ENCODE measurements at places on chromosomes 16 and 17.

- DNase-seq = peak; percentile 63
Observed at GRCh38 chr17:17412326-17412725, 64.5 kb upstream of the MED9 start.

- DNase-seq = no peak
Observed at GRCh38 chr16:2749936-2750335, 2.5 kb upstream of the SRRM2 start.

GRCh38 chr17:44220213-44221083 lies 973 bp upstream of the UBTF start:
- DNase-seq = peak; percentile 46

- peak; percentile 1 for DNase-seq
Observed at GRCh38 chr17:26792486-26792885, 501.4 kb upstream of the WSB1 start.

DNA sequence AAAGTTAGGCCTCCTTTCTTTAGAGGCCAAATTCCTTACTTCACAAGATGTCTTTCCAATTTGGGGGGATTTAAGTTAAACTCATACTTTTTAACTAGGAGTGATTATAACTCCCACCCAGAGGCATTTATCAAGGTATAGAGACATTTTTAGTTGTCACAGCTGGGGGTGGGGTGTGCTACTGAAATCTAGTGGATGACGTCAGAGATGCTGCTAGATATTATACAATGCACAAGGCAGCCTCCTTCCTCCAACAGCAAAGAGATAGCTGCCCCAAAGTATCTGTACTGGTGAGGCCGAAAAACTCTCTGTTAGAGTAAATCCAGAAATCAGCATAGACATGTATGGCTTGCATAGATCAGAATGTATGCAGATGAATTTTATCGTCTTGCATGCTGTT lies 324.0 kb downstream of the HS3ST4 start:
- no peak for DNase-seq

- DNase-seq = no peak
Observed at GRCh38 chr16:19649980-19650379, 68.0 kb downstream of the KNOP1 start.

DNA sequence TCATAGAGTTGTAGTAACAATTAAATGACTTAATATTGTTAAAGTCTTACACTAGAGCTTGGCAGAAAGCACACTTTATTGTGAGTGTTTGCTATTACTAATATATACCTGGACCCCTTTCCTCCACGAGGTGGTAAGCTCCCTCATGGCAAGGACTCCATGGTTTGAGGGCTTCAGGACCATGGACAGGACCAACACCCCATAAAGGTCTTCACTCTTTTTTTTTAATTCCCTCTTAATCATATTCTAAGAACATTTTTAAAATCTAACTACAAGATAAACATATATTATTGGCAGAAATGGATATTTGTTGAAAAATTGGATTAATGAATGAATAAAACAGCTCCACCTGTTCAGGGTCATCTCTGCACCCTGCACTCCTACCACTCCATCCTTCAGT lies 154.5 kb downstream of the CBLN1 start:
- DNase-seq = no peak

DNA sequence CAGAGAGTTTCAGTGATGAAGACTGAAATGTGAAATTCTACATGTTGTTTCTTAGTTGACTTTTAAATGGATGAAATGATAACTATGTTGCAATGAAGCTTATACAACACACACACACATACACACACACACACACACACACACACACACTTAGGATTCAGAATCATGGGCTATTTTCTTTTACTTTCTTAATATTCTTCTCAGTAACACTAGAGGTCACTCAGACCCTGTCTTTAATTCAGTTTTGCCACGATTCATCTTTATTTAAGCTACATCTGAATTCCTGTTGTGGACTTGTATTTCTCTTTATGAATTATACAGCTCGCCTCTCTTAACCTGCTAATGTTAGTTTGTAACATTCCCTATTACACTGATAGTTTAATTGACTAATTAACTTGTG lies 109.6 kb upstream of the GOT2 start:
- no peak for DNase-seq

DNA sequence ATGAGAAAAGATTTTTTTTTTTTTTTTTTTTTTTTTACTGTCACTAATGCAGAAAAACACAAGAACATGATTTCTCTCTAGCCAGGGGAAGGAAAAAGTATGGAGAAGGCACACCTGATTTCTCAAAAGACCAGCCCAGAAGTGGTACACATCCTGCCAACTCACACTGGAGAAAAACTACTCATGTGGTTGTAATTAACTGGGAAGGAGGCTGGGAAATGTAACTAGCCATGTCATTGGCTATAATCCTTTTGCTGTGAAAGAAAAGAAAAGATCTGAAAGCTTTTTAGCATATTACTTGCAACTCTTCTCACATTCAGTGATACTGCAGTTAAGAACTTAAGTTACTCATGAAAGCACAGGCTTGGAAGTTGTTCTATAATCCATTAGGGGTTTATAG lies 195.9 kb upstream of the PMFBP1 start:
- DNase-seq = no peak

- peak; percentile 31 for DNase-seq
Observed at GRCh38 chr16:59591480-59591879, 857.4 kb upstream of the GOT2 start.

DNA sequence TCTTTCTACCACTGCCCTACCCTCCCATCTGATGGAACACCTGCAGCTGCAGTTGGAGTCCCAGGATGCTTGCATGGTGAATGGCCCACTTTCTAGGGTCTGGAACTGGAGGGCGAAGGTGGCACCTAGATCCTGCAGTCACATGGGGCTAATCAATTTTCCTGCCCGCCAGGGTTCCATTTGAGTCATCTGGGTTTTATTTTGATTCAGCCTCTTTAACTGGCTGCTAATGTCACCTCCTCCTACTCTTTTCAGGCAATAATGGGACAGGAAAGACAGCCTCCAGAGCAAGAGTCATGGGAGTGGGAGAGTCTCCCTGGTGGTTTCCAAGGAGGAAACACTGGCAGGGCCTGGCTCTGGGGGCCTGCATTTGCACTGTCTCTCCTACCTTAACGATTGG lies 3.8 kb upstream of the TBKBP1 start:
- no peak for DNase-seq

DNA sequence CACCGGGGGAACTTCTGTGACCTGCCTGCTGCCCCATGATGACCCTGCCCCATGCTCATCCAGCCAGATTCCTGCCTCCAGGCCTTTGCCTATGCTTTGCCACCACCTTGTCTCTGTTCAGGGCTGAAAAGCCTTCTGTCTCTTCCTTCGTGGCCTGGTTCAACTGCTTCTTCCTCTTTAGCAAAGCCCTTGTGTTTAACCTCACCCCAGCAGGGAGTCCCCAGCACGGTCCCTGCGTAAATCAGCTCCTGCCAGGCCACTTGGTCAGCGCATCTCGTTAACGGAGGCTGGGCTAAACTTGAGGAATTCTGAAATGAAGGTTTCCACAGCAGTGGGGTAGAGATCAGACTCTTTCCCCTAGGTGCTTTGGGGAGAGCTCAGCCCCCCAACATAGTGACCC lies 16.1 kb upstream of the KCNJ12 start:
- no peak for DNase-seq

DNA sequence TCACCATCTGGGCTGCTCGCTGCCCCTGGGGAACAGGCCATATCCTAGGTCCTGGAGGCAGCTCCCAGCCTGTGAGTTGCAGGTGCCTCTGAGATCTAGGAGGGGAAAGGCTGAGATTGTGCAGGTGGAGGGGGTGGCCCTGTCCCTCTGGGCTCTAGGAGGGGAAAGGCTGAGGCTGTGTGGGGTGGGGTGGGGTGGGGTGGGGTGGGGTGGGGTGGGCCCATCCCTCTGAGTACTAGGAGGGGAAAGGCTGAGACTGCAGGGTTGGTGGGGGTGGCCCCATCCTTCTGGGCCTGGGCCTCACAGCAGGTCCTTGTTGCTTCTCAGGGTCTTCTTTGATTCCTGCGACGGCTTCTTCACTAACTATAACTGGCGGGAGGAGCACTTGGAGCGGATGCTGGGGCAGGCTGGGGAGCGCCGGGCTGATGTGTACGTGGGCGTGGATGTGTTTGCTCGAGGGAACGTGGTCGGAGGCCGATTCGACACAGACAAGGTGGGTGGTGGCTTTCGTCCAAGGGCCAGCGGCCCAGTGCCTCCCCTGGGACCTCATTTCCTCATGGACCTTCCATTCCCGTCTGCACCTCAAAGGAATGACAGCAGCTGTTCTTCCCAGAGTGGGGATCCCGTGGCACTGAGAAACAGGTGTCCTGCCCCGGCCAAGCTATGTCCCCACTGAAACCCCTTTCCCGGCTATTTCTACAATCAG lies 7.1 kb downstream of the ENGASE start:
- no peak for DNase-seq

GRCh38 chr16:1707193-1707790 lies 1.3 kb downstream of the MAPK8IP3 start:
- no peak for DNase-seq

- no peak for DNase-seq
Observed at GRCh38 chr16:10122546-10122945, 59.7 kb downstream of the GRIN2A start.

DNA sequence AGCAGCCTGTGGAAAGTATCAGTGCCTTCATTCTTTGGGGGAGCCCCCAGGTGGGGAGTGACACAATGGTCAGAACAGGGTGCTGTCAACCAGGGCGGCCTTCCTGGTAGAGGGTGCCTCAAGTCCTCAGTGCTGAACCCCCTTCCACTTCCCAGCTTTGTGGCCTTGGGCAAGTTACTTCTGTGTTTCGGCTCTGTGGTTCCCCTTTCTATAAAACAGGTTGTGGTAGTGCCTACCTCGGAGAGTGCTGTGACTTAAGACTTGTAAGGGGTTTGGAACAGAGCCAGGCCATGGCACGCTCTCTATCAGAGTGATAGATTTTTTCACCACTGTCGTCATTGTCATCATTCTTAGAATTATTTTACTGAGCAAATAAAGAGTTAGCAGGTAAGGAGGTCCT lies 141.1 kb downstream of the CCDC182 start:
- no peak for DNase-seq

DNA sequence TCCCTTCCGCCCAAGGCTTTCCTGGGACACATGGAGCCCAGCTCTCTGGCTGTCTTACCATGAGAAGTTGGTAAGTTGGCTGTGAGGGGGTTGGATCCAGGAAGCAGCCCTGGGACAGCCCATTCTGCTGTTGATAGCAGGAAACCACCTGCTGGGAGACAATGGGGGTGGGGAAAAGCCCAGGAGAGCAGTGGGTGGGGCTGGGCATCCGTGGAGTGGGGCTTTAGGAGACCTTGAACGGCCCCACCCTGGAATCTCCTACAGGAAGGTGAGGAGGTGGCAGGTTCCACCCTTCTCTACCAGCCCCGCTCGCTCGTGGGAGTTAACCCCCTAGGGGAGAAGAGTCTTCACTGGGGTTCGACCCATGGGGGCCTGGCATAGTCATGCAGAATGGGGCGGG lies 5.8 kb downstream of the TMEM92 start:
- DNase-seq = no peak

DNA sequence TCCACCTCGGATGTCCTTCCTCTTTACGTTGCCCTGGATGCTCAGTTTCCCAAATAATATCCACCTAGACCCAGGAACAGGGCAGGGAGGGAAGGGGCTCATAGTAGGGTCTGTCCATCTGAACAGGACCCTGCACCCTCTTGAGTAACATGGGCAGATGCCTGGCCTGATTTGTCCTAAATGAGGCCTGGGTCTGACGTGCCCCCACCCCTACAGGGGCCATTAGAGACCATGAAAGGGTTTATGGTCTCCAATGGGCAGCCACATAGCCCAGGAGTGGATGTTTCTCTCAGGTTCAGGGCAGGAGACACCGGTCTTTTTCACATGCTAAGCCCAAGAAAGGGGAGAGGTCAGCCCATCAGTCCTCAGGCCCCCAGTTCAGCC lies 6.8 kb downstream of the CACNG1 start:
- DNase-seq = no peak

GRCh38 chr17:31294231-31294630 lies 2.8 kb downstream of the OMG start:
- no peak for DNase-seq

DNA sequence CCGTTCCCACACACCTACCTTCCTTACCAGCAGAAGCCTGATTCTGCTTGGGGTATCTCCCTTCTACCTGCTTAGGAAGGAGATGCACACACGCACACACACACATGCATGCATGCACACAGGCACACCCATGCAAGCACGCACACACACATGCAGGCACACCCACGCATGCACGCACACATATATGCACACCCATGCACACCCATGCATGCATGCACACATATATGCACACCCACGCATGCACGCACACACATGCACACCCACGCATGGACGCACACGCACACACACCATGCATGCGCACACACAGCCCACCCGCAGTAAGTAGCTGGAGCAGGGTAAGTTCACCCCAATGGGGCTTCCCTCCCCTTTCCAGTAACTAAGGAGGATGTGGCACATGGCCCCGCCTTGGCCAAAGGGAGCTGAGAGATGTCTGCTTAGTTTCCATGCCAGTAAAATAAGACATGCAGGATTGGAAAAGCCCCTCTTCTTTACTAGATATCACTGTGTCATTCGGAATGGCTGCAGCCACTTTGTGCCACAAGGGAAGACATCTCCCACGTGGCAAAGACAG lies 33.7 kb downstream of the ADCY9 start:
- no peak for DNase-seq

DNA sequence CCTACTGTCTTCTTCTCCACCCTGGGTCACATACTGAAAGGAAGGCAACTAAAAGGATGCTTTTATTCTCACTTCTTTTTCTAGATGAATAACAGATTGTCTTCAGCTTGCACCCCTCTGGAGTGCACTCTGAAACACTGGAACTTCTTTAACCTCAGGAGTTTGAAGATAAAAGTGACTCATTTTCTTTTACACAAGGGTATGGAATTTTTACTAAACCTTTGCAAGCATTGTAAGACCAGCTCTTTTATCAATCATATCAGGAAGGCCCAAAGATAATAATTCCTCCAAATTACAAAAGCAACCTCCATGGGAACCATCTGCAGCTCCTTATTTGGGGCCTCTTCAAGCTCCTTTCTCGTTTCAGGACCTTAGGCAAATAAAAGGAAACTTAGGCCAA lies 193.5 kb upstream of the KIF2B start:
- no peak for DNase-seq

GRCh38 chr17:79844869-79845600 lies 5.8 kb upstream of the CBX4 start:
- DNase-seq = no peak

DNA sequence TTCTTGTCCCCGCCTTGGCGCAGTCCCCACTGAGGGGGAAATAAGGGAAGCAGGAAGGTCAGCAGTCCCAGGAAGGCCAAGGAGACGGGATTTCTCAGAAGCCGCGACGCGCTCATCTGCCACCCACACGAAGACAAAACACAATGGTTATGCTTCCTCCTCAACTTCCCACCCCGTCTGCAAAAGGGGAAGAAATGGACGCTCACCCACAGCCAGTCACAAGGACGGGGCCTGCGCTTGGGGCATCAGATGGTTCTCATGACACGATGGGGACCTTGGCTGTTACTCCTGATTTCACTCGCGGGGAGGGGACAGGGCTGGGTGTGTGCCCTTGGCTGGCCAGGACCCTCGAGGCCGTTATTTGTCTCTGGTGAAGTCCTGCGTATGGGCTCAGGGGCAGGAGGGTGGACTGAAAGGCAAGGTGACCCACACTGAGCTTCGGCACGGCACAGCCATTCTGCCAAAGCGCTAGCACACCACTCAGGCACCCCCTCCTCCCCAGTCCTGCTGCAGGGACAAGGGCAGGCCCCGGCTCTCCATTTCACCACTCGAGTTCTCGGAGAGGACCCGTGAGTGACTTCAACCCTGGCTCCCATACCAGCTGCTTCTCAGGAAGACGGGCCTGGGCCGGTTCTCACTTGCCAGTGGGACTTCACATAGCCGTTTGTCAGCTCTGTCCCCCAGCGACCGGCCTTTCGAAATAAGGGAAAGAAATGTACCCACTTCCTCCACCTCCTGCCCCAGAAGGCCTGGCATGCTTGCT lies 84.5 kb downstream of the ABR start:
- no peak for DNase-seq

- DNase-seq = no peak
Observed at GRCh38 chr16:78969721-78970120, 630.8 kb downstream of the MAF start.
